Right cardiac atrium (tissue), 5 donors: ENCODE measurements at places on chromosomes 2 and 18. TPM values are rescaled to one million over a fixed set of nuclear protein-coding genes. Genes with fewer than 3 reads are reported as not detected.
A peak's percentile ranks its signal among the peaks of the same experiment; 100 is the strongest.

FARSB gene
- 11.7 TPM for polyA plus RNA-seq

GRCh38 chr2:143952536-143952935 is 567.4 kb downstream of the ZEB2 start:
- DNase-seq: no peak

DNA sequence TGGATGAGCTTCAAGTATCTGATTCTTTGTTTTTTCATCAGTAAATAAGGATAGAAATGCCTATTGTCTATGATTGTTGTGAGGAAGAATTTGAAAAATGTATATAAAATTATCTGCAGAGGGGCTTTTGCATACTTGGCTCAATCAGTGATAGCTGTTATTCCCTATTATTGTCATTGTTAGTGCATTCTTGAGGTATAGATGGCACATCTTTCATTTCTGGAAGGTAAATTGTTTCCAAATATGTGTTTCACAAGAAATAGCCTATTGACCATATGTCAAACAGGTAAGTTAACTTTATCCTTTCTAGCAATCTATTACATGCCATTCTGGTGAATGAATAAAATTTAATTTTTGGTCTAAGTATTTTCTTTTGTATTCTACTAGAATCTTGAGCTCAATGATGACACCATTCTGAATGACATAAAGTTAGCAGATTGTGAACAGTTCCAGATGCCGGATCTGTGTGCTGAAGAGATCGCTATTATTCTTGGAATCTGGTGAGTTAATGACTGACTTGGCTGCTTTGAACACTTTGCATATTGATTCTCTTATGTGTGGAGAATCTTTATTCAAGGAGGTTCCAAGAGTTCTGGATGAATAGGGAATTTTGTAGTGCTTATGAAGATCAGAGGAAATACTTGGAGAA is 44.2 kb downstream of the TTC27 start:
- DNase-seq: no peak

NCL gene
- polyA plus RNA-seq: 122 TPM

- DNase-seq: peak; percentile 72
Measured at GRCh38 chr18:54240629-54241107, 16.2 kb upstream of the MBD2 start.

DNA sequence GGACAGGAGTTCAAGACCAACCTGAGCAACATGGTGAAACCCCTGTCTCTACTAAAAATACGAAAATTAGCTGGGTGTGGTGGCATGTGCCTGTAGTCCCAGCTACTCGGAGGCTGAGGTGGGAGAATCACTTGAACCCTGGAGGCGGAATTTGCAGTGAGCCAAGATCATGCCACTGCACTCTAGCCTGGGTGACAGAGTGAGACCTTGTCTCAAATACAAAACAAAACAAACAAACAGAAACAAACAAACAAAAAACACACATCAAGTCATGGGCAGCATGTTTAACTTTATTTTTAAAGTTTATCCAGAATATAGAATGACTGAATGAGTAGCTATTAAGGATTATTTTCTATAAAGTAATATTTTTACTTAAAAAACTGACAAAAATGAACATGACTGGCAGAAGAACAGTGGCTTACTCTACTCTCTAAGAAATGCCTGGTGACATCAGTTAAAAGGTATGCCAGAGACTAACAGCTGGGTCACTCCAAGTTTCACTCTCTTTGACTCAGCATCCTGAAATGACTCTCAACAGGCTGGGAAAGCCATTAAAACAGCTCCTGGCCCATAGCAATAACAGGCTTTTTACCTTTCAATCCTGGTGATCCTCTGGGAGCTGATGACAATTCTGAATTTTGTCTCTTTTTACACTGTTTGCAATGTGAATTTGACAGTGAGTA is 281.6 kb upstream of the STON1 start:
- no peak for DNase-seq

THOC1 gene
- polyA plus RNA-seq: 19.2 TPM

POTEI gene
- polyA plus RNA-seq: 0.16 TPM

GRCh38 chr2:33146102-33146501 is 199.3 kb downstream of the LTBP1 start:
- DNase-seq: no peak

- no peak for DNase-seq
Measured at GRCh38 chr2:135916207-135916606, 40.0 kb upstream of the MCM6 start.

RNF138 gene
- polyA plus RNA-seq: 6.4 TPM

SH3RF3 gene
- 5.7 TPM for polyA plus RNA-seq

MEP1B gene
- not detected for polyA plus RNA-seq

- DNase-seq: no peak
Measured at GRCh38 chr18:10320791-10321190, 133.6 kb upstream of the APCDD1 start.

- no peak for DNase-seq
Measured at GRCh38 chr2:226772389-226773179, 27.0 kb downstream of the IRS1 start.

CHRND gene
- polyA plus RNA-seq: 0.09 TPM

- peak; percentile 65 for DNase-seq
Measured at GRCh38 chr2:9333591-9334171, 89.6 kb downstream of the ITGB1BP1 start.

- DNase-seq: no peak
Measured at GRCh38 chr2:183996825-183997793, 601.2 kb upstream of the ZNF804A start.

KCMF1 gene
- polyA plus RNA-seq: 28.2 TPM

DNA sequence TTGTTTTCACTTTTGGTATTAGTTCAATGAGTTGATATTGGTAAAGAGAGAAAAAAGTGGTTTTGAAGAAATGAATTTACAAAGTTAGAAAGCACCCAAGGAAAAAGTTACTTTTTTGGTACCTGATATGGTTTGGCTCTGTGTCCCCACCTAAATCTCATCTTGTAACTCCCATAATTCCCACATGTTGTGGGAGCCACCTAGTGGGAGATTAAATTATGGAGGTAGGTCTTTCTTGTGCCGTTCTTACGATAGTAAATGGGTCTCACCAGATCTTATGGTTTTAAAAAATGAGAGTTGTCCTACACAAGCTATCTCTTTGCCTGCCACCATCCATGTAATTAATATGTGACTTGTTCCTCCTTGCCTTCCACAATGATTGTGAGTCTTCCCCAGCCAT is 965.6 kb upstream of the NRXN1 start:
- DNase-seq: no peak

AGXT gene
- 0.14 TPM for polyA plus RNA-seq

PARD6G gene
- polyA plus RNA-seq: 2.5 TPM

DNA sequence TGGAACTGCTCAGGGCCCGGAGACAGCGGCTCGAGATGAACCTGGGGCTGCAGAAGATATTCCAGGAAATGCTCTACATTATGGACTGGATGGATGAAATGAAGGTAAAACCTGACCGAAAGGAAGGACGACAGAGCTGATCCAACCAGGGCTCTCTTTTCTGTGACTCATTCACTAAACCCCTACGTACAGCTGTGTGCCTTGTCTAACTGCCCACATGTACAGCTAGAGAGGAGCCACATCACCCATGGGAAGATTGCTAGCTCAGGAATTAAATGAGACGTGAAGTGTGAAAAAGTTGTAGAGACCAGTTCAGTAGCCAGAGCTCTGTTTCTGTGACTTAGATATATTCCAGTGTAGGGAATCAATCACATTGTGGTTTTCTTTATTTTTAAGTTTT is 97.3 kb upstream of the EML6 start:
- DNase-seq: no peak

SCG2 gene
- 0.36 TPM for polyA plus RNA-seq

- no peak for DNase-seq
Measured at GRCh38 chr2:136531731-136532130, 233.6 kb upstream of the THSD7B start.

DNA sequence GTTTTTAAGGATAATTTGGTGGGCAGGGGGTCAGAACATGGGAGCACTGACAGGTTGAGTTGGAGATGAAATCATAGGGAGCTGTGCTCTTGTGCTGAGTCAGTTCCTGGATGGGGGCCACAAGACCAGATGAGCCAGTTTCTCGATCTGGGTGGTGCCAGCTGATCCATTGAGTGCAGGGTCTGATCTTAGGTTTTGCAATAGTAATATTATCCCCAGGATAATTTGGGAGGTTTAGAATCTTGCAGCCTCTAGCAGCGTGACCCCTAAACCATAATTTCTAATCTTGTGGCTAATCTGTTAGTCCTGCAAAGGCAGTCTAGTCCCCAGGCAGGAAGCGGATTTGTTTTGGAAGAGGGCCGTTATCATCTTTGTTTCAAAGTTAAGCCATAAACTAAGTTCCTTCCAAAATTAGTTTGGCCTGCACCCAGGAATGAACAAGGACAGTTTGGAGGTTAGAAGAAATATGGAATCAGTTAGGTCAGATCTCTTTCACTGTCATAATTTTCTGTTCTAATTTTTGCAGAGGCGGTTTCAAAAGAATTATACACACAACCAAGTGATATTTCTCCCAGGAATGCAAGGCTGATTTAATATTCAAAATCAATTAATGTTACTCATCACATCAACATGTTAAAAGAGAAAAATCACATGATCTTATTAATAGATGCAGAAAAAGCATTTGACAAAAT is 23.0 kb downstream of the DBI start:
- peak; percentile 72 for DNase-seq

DNA sequence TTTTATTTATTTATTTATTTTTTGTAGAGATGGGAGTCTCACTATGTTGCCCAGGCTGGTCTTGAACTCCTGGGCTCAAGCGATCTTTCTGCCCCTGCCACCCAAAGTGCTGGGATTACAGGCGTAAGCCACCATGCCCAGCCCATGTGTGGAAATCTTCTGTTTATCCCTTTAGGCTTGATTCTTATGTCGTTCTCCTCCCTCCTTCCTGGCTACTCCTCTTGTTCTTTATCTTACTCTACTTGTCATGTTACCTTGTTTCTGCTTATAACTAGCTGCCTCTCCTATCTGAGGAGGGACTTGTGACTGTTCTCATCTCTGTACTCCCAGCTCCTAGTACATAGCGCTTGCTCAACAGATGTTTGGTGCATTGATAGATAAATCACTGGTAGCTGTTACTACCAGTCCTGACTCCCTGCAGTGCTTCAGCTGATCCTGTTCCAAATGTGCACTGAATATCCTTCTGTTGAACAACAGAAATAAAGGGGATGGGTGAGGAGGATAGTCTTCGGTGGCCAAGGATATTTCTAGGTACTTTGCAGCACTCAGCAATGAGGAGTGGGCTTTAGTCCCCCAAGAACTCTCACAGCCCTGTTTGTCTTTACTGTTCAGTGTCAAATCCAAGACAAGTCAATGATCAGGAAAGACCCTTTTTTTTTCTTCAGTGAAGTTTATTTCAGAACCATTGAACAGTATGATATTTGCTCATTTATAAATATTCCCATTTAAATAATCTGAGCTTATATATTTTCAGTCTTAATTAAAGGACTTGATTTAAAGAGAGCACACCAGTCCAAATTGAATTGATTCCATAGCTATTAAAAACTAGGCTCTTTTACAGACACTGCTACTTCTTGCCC is 7.2 kb downstream of the IL1B start:
- no peak for DNase-seq

DNA sequence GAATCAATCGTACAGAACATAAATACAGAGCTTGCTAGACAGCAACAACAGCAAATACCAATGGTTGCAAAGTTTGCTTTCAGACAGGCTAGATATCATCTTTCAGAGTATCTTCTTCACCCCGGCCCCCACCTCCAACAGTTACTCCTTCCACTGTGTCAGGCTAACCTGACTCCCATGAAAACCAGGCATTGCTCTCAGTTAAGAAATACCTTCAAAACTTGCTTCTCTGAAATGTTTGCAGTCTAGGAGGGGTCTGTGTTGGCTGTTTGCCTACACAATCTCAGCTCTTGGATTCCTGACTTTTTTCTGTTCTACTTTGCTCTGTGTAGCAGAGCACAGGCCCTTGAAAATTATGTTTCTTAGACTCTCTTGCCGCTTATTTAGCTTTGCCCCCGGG is 599.5 kb upstream of the SYT4 start:
- DNase-seq: no peak

ZNF519 gene
- polyA plus RNA-seq: 1.9 TPM

DNA sequence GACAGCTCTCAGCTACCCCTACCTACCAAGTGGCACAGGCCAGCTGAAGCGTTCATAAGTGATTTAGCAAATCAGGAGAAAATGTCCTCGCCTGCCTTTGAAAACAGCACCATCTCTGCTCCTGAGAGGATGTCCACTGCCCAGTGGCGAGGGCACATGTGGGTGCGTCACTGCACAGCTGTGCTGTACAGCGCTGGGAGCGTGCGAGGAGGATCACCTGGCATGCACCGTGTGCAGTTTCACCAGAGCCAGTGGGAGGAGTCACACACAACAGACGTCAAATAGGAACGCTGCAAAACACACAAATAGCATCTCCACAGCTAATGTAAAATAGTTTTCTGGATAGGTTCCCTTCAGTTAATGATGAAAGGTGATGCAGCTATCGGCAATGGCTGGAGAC is 154.1 kb downstream of the HDAC4 start:
- no peak for DNase-seq

GRCh38 chr18:32822197-32822596 is 49.4 kb upstream of the KLHL14 start:
- no peak for DNase-seq

- DNase-seq: peak; percentile 37
Measured at GRCh38 chr2:196925768-196926561, 542 bp downstream of the PGAP1 start.

- DNase-seq: no peak
Measured at GRCh38 chr2:145622285-145622684, 1102.4 kb upstream of the ZEB2 start.

FBXO36 gene
- 0.77 TPM for polyA plus RNA-seq

CROCC2 gene
- not detected for polyA plus RNA-seq

GRCh38 chr2:54411801-54412354 is 44.2 kb upstream of the SPTBN1 start:
- no peak for DNase-seq

- DNase-seq: peak; percentile 79
Measured at GRCh38 chr2:227033471-227034148, 130.4 kb downstream of the COL4A4 start.

- DNase-seq: no peak
Measured at GRCh38 chr2:3298191-3298590, 79.4 kb downstream of the EIPR1 start.

SPEG gene
- polyA plus RNA-seq: 85.5 TPM

TGFA gene
- polyA plus RNA-seq: 0.81 TPM

GRCh38 chr2:60221098-60221497 is 332.4 kb downstream of the BCL11A start:
- DNase-seq: no peak
